ENCODE measurements at places on chromosomes 7 and 10.

- no peak for DNase-seq
Measured at GRCh38 chr7:108263425-108263824, 133.3 kb upstream of the LAMB4 start.

DNA sequence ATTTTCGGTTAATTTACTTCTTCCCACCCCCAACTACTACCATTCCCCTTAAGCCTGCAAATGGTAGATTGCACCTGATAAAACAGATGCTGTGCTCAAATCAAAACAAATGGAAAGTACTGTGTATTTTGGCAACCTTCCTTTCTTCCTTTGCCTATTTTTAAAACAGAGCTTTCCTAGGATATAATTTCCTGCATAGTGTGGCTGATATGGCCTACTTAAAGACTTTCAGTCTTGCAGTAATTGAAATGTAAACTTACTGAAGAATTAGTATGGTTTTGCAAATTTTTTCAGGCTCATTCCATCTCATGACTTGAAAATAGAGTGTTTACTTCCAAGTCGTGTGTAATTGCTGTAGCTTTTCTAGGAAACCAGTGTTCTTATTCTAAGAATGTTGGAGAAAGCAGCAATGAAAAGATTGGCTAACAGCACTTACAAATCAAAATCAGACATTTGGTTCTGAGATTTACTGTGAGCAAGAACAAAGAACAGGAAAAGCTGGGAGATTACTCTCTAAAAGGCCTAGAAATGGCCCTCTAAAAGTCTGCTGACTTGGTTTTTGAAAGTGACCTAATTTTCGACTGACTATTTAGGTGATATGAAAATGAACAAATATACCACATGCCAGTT lies 52.0 kb downstream of the REEP3 start:
- no peak for DNase-seq

DNA sequence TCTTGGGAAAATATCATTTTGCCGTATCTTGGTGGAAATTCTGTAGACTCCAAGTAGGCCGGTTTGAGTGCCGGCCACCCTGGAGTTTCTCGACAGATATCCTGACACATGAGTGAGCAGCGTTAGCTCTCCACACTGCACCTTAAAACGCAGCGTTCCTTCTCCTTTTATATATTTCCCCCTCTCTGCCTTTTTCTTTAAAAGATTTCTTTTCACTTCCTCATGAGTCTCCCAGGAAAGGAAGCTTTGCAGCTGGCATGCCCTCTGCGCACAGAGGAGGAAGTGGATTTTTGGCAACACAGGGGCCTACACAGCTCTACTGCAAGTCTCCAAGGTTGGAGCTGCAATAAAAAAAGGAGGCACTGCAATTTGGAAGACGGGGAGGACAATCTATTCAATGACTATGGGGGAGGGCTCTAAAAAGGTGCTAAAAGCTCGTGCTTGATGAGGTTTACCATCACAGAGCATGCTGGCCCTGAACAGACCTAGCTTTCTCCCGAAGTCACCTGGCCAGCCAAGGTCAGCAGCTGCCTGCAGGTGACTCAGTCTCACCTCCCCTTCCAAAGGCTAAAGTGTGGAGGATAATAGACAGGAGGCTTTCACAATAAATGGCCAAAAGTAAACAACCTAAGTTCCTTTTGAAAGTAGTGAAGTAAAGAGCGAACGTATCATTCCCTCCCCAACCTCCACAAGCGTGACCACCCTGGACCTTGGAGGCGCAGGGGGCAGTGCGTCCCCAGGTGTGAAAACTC lies 252.8 kb downstream of the ZMYND11 start:
- no peak for DNase-seq

DNA sequence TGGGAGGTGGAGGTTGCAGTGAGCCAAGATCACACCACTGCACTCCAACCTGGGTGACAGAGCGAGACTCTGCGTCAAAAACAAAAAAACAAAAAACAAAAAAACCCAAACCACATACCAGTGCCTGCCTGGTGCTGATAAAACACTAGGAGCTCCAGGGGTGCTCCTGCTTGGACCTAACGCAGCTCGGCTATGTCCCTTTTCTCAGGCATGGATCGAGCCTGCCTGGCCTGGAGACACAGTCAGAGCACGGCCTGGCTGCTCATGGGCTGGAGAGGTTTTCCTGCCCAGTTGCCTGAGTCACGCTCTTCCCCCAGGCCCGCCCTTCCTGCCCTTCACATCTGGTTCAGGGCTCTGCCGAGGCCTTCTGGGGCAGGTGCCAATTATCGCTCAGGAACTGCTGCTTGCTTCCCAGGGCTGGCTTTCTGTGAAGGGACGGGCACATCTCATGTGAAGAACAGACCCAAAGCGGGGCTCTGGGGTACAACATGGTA lies 12.6 kb upstream of the NPFFR1 start:
- no peak for DNase-seq

DNA sequence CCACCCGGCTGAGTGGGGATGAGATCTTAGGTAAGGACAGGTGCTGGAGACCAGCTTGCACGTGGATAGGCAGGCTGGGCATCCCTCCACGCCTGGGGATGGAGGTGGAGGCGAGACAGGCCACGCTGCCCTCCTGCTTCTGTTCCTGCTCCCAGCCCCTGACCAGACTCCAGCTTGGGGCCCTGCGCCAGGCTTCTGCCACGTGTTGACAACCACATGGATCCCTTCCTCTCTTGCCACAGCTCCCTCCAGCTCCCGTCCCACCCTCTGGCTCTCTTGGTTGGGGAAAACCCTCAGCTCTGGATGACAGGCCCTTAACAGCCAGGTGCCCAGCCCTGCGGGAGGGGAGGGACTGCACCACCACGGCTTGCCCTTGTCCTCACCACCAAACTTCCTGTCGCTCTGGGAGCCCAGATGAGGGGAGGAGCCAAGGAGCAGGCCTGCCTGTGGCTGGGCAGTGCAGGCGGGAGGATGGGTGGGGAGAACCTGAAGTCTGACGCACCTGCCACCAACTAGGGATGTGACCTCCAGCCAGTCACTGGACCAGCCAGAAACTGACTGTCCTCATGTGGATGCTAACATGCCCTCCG lies 36.0 kb downstream of the KCNH2 start:
- no peak for DNase-seq

GRCh38 chr7:155819186-155819585 lies 6.9 kb upstream of the SHH start:
- no peak for DNase-seq

- no peak for DNase-seq
Measured at GRCh38 chr7:1950452-1951158, 280.5 kb downstream of the ELFN1 start.

GRCh38 chr7:50389961-50390360 lies 60.2 kb downstream of the FIGNL1 start:
- DNase-seq: no peak

DNA sequence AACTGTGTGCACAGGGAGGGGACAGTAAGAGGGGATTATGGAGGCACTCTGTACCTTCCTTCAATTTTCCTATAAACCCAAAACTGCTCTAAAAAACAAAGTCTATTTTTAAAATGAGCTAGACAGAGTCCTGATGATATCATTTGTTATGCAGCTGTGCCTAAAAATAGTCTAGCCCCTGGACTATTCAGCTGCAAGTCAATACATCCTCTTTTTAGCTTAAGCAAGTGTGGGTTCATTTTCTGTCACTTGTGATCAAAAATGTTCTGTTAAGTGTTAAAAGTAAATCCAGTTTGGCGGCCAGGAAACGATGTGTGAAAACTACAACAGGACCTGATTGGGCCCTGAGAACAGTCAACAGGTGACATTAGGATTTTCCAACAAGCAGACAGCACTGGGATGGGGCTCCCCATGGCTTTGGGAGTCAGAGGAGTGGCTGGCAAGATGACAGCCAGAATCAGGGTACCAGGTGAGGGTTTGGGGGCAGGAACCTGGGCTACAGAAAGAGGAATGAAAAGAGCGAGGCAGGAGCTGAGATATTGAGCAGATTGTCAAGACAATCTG lies 33.9 kb downstream of the FAM107B start:
- no peak for DNase-seq

- no peak for DNase-seq
Measured at GRCh38 chr7:3559278-3559677, 258.2 kb downstream of the SDK1 start.

DNA sequence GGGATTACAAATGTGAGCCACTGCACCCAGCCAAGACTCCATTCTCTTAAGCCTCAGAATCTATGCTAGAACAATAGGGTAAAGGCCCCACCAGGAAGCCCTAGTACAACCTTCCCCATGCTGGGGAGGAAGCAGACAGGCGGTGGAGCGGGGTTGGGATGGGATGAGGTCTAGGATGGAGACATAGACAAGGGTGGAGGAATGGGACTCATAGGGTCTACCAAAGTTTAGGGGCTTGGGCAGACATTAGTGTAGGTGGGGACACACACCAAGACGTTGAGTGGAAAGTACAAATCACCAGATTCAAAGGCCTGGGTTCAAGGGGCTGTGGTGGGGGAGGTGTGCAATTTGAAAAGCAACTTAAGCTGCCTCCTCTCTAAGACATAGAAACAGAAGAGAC lies 19.3 kb downstream of the PRSS2 start:
- DNase-seq: no peak

GRCh38 chr7:148245381-148245780 lies 345.2 kb upstream of the C7orf33 start:
- no peak for DNase-seq

GRCh38 chr7:151351027-151351426 lies 9.4 kb downstream of the NUB1 start:
- no peak for DNase-seq

GRCh38 chr7:6478186-6478585 lies 30.4 kb upstream of the DAGLB start:
- DNase-seq: no peak

GRCh38 chr10:48592346-48592745 lies 12.5 kb downstream of the ARHGAP22 start:
- DNase-seq: no peak

DNA sequence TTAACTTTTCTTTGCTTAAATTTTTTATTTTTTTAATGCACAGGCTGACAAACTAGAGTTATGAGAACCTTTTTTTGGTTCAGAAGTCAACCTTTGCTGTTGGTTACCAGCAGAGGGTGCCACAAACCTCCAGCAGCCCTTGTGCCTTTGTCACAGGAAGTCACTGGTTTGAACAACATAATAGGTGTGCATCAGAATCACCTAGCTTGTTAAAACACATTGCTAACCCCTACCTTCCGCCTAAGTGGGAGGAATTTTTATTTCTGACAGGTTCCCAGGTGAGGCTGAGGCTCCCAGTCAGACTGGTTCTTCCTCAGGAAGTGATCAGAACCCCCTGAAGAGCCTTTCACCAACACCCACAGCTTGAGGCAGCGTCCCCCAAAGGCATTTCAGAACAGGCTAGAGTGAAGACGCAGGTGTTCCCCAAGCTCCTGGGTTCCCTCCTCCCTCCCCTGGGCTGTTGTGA lies 22.6 kb upstream of the VDAC2 start:
- DNase-seq: no peak

DNA sequence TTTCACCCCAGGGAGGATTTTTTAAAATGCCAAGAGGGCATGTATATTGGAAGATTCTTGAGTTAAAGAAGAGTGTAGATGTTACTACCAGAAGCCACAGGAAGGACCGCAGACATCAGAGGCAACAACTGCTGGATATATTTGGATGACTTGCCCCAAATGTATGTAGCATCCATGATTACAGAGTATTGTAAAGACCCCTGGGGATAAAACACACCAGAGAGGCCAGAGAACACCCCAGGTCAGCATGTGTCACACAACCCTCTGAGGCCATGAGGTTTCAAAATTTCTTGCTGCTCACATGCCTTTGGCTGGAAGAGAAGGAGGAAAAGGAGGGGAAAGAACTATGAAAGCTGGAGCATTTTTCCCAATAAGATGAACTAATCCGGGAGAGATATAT lies 108.0 kb upstream of the LSM8 start:
- DNase-seq: no peak

GRCh38 chr10:87671139-87671815 lies 11.6 kb downstream of the PAPSS2 start:
- no peak for DNase-seq

DNA sequence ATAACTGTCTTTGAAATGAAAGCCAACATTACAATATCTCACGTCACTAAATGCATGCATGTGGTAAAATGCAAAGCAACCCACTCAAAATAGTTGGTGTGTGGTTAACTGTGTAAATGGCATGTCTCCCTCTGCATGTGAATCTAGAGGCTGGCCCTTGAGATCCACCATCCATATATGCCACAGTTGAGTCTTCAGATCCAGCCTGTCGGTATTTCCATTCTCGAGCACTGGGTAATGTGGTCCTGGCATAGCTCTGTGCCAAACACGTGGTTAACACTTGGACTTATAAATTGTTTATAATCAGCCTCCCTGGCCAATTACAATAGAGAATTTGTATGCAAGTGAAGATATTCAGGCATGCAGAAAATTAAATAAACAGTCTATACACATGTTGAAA lies 90.3 kb downstream of the LYZL1 start:
- DNase-seq: no peak

GRCh38 chr10:120327675-120328074 lies 129.4 kb upstream of the PLPP4 start:
- no peak for DNase-seq

DNA sequence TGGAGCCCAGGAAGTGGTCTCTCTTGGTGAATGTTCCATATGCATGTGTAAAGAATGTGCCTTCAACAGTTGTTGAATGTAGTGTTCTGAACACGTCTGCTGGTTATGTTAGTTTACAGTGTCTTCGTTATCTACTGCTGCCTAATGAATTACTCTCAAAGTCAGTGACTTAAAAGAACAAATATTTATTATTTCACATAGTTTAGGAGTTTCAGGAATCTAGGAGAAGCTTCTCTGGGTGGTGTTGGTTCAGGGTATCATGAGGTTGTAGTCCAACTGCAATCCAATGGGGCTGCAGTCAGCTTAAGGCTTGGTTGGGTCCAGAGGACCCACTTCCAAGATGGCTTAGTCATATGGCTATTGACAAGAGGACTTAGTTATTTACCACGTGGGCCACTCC lies 36.6 kb upstream of the IGFBP3 start:
- no peak for DNase-seq

- no peak for DNase-seq
Measured at GRCh38 chr10:50396491-50397311, 145.4 kb upstream of the ASAH2 start.

- DNase-seq: no peak
Measured at GRCh38 chr10:83816942-83817341, 322.4 kb upstream of the GHITM start.

GRCh38 chr7:12896316-12896715 lies 208.9 kb downstream of the ARL4A start:
- DNase-seq: no peak

DNA sequence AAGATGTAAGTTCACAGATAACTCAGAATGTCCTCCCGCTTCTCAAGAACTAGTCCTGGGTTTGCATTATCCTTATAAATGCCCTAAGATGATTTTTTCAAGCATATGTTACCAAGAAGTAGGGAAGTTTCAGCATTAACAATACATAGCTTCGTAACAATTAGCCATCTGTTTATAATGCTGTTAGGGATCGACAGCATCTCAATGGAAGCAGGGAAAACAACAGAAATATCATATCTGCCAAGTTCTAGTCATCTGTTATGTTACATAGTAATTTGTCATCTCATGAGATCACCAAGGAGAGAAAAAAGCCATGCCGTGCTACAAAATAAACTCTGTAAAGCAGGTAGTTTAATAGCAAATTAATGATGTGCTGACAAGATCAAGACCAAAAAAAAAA lies 731.5 kb upstream of the C7orf33 start:
- no peak for DNase-seq

Measured in neuronal stem cell (in vitro differentiated cells).